ENCODE measurements at places on chromosomes 7 and 10.
A peak's percentile ranks its signal among the peaks of the same experiment; 100 is the strongest.

DNA sequence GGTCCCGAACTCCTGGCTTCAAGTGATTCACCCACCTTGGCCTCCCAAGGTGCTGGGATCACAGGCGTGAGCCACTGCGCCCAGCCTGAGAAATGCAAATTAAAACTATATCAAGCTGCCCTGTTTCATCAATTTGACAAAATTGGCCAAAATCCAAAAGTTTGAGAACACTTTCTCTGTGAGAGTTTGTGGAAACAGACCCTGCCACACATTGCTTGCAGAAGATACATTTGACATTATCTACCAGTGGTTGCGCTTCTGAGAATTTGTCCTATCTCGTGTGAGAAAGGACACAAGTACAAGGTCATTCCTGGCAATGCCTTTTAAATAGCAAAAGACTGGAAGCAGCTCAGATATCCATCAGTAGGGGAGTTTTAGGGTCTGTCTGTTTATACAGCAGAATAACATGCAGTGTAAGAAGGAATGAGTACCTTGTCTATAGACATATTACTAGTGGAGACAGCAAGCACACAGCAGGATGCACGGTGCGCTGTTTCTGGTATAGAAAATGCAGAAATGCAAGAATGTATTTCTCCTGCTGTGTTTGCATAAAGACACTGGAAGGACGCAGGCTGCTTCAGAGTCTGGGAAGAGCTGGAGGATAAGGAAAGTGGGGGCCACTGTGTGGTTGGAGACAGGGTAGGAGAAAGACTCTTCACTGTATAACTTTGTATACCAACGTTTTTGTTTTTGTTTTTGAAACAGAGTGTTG, 4.3 kb downstream of the LHPP start:
- DNase-seq, result no peak

DNA sequence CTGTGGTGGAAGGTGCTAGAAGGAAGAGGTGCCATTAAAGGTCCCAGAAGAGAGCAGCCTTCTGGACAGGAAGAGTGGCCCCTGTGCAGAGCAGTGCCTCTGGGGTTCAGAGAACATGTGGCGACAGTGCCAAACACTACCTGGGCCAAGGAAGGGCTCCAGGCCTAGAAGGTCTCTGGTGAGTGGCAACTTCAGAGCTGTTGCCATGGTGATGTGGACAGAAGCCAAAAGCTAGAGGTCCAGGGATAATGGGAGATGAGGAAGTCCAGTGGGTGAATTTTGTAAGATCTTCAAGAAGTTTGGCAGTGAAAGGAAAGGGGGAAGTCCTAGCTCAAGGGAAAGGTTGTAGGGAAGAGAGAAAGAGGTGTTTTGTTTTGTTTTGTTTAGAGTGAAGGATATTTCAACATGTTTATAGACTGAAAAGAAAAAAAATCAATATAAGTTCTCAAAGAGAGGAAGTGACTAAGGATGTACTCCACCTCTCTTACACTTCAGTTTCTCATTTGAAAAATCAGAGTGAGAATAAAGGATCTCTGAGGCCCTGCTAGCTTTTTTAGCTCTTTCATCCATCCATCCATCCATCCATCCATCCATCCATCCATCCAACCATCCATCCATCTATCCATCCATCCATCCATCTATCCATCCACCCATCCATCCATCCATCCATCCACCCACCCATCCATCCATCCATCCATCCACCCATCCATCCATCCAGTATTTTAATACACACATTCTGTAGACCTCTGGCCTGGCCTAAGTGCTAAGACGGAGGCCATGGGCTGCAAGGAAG, 77.1 kb upstream of the DUSP5 start:
- DNase-seq, result no peak

DNA sequence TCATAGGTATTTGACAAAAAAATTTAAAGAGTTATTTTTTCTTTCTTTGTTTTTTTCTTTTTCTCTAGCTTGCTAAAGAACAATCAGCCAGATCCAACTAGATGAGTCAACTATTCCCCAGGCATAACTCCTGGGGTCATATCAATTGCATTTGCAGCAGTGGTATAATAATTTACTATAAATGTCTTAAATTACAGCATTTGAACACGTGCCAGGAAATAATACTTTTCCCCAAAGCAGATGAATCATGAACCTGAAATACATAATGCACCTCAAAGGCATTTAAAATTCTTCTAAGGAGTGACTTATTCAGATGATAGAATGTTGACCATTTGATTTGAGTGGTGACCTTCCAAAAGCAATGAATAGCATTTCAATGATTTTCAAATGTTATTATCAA, 190.1 kb downstream of the LRRTM3 start:
- no peak for DNase-seq

GRCh38 chr7:88928276-88928675, 132.7 kb upstream of the TEX47 start:
- DNase-seq, result no peak

- DNase-seq, result no peak
Measured at GRCh38 chr10:114655671-114656070, 2.4 kb downstream of the ABLIM1 start.

DNA sequence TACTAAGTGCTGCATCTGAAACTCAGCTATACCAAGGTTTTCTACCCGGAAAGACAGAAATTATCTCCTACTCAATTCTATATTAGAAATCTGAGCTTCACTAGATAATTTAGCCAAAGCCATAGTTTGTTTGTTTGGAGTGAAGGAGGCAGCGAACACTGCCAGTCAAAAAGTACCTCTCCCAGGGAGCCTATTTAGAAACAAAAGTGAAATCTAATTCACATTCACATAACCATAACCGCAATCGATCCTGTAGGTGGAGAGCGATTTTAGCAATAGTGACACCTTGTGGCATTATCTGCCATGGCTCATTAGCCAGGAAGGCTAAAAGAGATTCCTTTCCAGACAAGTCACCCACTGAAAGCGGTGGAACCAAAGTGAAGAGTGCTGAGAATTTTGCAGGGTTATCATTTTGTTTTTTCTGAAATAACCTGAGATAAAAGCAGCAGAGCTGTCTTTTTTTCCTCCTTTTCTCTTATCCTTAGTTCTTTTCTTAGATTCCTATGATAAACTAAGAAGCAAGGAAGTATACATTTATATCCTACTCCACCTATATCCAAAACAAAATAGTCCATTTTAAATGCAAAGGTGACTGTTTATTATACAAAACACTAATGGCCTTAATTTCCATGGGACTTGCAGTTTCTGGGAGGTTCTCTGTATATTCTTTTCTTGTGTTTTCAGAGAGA, 83.7 kb upstream of the BET1 start:
- DNase-seq, result peak; percentile 40

DNA sequence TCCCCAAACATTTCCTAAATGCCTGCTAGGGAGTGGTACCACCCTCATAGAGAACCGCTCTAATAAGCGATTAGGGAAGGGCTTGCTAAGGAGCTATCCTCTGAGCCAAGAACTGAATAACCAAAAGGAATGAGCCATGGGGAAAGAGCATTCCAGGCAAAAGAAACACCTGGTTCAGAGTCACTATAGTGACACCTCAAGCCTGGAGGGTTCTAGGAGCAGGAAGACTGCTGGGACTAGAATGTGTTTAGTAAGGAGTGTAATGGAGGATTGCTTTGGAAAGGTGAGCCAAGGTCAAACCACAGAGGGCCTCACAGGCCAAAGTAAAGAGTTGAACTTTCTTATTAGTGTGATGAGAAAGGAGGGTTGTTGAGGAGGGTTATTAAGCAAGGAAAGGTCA, 38.7 kb upstream of the NRBF2 start:
- DNase-seq, result no peak

GRCh38 chr10:98270786-98271185, 2.8 kb upstream of the LOXL4 start:
- no peak for DNase-seq

- no peak for DNase-seq
Measured at GRCh38 chr7:25611196-25611595, 382.9 kb upstream of the NPVF start.

DNA sequence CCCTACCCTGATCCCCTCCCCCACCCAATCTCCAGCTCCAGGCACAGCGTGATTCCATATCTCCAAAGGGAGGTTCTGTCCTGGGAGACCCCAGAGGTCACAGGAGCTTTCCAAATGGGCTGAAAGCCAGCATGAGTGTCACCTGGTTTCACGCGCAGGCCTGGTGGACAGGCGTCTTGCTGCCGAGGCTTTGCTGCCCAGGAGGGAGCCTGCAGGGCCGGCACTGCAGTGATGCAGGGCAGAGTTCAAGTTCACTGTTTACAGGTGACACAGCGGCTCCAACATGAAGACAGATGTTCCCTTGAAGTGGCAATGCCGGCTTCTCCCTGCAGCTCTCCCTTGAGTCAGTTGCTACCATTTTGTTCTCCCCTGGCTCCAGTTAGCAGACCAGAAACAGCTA, 104.3 kb downstream of the TCERG1L start:
- no peak for DNase-seq

- DNase-seq, result peak; percentile 32
Measured at GRCh38 chr10:78777466-78777865, 291.3 kb upstream of the ZMIZ1 start.

DNA sequence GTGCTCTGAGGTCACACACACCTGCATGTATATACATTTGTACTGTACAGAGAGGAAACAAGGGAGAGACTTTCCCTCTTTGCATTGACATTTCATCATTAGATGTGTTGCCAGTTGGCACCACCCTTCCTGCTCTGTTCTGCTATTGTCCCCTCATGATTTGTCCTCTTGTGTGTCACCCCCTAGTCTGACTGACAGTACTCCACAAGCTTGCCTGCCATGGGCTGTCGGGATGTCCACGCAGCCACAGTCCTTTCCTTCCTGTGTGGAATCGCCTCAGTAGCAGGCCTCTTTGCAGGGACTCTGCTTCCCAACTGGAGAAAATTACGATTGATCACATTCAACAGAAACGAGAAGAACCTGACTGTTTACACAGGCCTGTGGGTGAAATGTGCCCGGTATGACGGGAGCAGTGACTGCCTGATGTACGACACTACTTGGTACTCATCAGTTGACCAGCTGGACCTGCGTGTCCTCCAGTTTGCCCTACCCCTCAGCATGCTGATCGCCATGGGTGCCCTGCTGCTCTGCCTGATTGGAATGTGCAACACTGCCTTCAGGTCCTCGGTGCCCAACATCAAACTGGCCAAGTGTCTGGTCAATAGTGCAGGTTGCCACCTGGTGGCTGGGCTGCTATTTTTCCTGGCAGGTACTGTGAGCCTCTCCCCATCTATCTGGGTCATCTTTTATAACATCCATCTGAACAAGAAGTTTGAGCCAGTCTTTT, 9.4 kb downstream of the CLDN12 start:
- DNase-seq, result no peak

DNA sequence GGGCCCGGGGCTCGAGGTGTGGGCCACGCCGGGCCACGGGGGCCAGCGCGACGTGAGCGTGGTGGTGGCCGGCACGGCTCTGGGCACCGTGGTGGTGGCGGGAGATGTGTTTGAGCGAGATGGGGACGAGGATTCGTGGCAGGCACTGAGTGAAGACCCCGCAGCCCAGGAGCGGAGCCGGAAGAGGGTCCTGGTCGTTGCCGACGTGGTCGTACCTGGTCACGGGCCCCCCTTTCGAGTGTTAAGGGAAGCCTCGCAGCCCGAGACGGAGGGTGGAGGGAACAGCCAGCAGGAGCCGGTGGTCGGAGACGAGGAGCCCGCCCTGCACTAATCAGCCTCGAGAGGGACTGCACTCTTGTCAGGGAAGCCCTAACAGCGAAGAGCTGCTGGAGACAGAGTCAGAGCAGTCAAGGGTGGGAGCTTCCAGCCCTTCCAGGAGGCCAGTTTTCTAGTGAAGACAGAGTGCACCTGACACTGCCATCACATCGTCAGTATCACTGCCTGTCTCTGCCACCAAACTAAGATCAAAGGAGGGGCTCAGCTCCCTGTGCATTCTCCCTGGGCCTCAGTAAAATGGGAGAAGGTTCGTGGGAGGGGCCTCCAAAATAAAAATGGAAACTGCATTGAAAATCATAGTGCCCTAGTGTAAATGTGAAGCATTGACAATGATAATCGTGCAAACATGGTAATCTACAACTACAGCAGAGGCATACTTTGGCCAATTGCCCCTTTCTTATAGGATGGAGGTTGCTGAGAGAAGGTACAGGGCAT, 1.3 kb downstream of the MBLAC1 start:
- DNase-seq, result peak; percentile 64

DNA sequence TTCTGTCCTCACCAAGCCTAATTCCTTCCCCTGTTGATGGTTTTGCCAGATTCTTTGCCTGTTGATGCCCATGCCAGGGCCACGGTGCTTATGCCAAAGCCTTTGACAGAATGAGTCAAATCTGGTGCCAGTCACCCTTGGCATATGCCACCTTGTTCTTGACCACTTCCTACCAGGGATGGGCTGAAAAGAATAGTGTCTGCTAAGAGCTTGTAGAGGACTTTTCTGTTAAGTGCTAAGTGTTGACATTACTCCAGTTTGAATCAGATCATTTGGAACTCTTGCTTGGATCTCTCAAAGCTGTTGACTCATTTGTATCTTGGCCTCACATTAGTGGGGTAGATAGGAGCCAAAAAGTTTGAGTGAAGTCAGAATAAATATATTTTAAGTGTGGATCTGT, 661.2 kb downstream of the AUTS2 start:
- no peak for DNase-seq

DNA sequence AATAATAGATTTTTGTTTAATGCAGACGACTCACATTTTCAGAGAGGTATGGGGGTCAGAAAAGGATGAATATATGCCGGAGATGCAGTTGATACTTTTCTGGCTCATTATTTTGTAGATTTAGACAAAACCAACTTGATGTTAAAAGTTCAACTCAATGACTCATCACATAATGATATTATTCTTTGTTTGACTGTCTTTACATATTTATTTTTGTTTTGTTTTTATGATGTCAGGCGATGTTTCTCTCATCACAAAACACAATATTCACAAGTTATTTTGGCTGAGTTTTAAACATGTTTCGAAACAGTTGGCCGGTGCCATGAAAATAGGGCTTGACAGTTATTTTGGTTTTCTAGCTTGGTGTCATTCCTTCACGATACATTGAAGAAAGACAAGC, 1.3 kb downstream of the GJD4 start:
- DNase-seq, result no peak

- no peak for DNase-seq
Measured at GRCh38 chr7:9217204-9217603, 783.8 kb downstream of the NXPH1 start.

GRCh38 chr7:142883571-142884285, 1.8 kb downstream of the TRPV6 start:
- DNase-seq, result no peak

- DNase-seq, result no peak
Measured at GRCh38 chr7:44713680-44714335, 34.8 kb upstream of the ZMIZ2 start.

- DNase-seq, result no peak
Measured at GRCh38 chr7:34575006-34575405, 83.0 kb upstream of the NPSR1 start.

GRCh38 chr10:126021833-126022500, 125.6 kb downstream of the FANK1 start:
- DNase-seq, result no peak
